ENCODE measurements at places on chromosomes 3 and 15. TPM values are rescaled to one million over a fixed set of nuclear protein-coding genes. Genes with fewer than 3 reads are reported as not detected.
A peak's percentile ranks its signal among the peaks of the same experiment; 100 is the strongest.

- no peak overlapping the region for H3K27ac ChIP-seq
- no peak for DNase-seq
- H3K4me1 ChIP-seq, result peaks cover 9% of the 10 kb centered on the region
- H3K36me3 ChIP-seq, result no peaks in the 10 kb centered on the region
- no peaks in the 10 kb centered on the region for H3K27me3 ChIP-seq
Observed at GRCh38 chr3:37162501-37163245, 11.7 kb downstream of the LRRFIP2 start.

DNA sequence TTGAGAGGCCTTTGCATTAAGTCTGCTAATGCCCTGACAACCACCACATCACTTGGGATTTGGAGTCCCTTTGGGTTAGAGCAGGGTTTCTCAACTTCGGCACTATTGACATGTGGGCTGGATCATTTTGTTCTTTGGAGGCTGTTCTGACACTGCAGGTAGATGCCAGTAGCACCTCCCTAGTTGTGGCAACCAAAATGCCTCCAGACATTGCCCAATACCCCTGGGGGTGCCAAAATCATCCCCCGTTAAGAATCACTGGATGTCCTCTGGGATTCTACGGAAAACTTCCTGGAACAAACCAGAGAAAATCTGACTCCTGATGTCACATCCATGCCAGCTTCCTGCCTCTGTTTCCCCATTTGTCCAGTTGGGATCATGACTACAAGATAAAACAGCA lies 37.2 kb upstream of the BLM start:
- no peaks in the 10 kb centered on the region for H3K27me3 ChIP-seq
- H3K4me3 ChIP-seq, result no peak overlapping the region
- H3K27ac ChIP-seq, result peak overlapping the region; percentile 85
- peak; percentile 45 for DNase-seq

- no peak overlapping the region for H3K4me3 ChIP-seq
- no peak overlapping the region for H3K27ac ChIP-seq
- no peaks in the 10 kb centered on the region for H3K36me3 ChIP-seq
- no peak for DNase-seq
- H3K27me3 ChIP-seq, result no peaks in the 10 kb centered on the region
Observed at GRCh38 chr3:1092061-1092460, 763 bp upstream of the CNTN6 start.

The KCTD6 gene
- 16.4 TPM for total RNA-seq

The PPP4R2 gene
- 134 TPM for total RNA-seq

The CDCP1 gene
- 0.84 TPM for total RNA-seq

The TMEM39A gene
- total RNA-seq, result 39.3 TPM
